ENCODE measurements at places on chromosomes 3 and 15.

GRCh38 chr3:184235381-184236032 lies 6.1 kb downstream of the VWA5B2 start:
- no peak overlapping the region for H3K4me3 ChIP-seq
- no peak overlapping the region for H3K27ac ChIP-seq
- DNase-seq = no peak

- no peak overlapping the region for H3K4me3 ChIP-seq
Measured at GRCh38 chr15:65336493-65337435, 32.3 kb downstream of the RNU5B-1 start.

GRCh38 chr3:9402410-9403228 lies 5.2 kb downstream of the SETD5 start:
- H3K4me1 ChIP-seq = peaks cover 87% of the 10 kb centered on the region
- H3K4me3 ChIP-seq = no peak overlapping the region
- peak overlapping the region; percentile 100 for H3K27ac ChIP-seq
- no peaks in the 10 kb centered on the region for H3K36me3 ChIP-seq
- no peak for DNase-seq

DNA sequence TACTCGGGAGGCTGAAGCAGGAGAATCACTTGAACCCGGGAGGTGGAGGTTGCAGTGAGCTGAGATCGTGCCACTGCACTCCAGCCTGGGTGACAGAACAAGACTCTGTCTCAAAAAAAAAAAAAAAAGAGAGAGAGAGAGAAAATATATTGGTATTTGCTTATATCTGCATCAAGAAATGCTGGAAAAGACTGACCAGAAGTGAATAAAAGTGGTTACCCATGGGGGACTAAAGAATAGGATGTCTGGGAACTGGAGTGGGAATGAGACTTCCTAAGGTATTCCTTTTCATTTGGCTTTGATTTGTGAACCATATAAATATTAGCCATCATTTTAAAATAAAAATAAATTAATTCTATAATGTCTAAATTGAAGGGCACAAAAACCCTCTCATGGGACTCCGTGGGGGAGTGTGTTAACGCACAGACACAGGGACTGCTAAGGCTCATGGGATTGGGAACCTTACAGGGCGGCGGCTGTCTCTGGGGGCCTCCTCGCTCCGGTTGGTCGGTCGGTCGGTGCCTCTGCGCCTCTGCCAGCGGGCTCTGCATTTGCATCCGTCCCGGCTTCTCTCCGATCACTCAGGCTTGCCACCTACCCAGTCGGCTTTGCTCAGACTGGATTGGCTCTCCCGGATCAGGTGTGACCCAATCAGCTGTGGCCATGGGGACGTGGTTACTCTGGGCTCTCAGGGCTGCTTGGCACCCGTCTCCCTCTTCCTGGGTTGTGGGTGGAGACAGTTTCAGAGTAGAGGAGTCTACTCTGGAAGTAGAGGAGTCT lies 12.7 kb upstream of the TSPAN3 start:
- no peaks in the 10 kb centered on the region for H3K36me3 ChIP-seq
- DNase-seq = no peak
- H3K27me3 ChIP-seq = no peaks in the 10 kb centered on the region
- H3K4me1 ChIP-seq = peaks cover 7% of the 10 kb centered on the region
- H3K4me3 ChIP-seq = no peak overlapping the region

DNA sequence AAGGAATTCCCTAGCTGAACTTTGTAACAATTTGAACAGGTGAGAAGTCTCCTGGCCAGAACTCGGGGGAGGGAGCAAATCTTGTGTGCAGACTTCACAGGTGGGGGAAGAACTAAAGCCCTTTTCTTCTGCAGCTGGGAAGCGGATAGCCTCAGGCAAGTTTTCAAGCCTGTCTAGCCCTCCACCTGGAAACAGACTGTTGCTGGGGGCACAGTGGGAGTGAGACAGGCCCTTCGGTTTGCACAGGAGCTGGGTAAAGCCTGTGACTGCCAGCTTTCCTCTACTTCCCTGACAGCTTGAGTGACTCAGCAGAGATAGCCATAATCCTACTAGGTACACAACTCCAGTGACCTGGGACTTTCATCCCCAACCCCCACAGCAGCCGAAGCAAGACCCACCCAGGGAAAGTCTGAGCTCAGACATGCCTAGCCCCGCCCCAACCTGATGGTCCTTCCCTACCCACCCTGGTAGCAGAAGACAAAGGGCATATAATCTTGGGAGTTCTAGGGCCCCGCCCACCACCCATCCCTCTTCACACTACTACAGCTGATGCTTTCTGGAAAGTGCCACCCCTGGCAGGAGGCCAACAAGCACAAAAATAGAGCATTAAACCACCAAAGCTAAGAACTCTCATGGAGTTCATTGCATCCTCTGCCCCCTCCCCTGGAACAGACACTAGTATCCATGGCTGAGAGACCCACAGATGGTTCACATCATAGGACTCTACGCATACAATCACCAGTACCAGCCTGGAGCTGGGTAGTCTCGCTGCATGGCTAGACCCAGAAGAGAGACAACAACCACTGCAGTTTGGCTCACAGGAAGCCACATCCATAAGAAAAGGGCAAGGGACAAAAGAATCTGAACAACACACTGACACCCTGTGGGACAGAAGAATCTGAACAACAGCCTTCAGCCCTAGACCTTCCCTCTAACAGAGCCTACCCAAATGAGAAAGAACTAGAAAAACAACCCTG lies 479.0 kb downstream of the RAP2B start:
- DNase-seq = no peak
- no peaks in the 10 kb centered on the region for H3K36me3 ChIP-seq
- no peaks in the 10 kb centered on the region for H3K4me1 ChIP-seq
- no peaks in the 10 kb centered on the region for H3K27me3 ChIP-seq
